ENCODE measurements at places on chromosomes 16 and 17.

DNA sequence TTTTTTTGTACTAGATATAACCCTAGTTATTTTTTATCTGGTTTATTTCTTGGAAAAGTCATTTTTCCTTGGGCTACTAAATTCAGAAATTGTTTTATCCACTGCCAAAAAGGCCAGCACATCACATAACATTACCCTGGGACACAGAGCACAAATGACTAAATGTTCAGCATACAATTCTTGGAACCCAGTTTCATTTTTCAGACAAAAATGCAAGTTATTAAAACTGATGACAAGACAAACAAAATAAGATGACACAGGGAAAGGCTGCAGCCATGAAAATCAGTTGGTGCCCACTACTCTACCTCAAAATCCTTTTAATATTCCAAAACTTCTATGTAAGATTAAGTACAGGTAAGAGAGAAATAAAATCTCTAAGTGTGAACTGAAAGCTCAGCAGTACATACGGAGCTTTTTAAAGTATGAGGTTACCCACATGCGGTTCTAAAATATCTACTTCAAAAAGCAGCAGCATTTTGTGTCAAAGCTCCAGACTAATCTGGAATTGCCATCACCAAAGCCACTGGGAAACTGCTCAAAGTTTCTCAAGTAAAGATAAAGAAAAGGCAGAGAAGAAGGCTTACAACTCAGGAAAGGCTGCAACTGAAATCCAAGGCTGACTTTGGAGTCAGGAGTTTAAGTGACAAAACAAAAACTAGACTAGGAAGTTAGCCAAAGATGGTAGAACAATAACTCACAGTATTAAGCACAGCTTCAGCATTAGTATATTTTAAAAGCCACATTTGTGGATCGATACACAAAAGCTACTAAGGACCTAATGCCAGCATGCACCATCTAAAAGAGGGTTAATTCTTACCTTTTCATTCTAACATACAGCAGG, 41.4 kb downstream of the AP1G1 start:
- no peak for DNase-seq

DNA sequence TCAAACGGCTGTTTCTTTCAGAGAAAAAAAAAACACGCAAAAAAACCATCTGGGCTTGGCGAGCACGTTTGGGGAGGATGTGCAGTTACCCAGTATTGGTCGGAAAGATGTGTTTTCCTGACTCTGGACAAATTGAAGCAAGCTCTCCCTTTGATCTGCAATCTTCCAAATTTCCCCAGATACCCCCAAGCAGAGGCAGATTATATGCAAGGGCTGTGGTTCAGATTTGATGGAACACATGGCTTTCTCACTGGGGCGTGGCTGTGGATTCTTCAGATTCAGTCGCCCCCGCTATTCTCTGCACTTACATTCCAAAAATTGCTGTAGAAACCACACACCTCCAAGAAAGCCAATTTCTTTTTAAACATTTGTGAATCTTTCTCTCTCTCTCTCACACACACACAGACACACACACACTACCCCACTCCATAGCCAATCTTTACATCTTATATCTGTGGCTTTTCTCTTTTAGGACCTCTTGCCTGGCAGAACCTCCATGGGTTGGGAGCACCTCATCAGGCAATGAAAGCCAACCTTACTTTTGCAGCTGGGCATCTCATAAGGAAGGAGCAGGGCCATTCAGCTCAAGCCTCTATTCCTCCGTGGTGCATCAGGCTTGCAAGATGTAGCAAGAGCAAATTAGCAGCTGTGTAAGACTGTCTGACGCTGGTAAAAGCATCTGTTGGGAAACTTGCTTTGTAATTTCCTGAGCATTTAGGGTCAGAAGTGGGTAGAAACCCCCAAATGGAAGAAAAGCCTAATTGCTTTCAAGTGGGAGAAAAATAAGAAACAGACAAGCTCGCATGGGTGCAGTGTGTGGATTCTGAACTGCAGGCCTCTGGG, 103.9 kb upstream of the FAM20A start:
- DNase-seq: no peak

GRCh38 chr16:50539053-50539695, 9.0 kb upstream of the NKD1 start:
- peak; percentile 62 for DNase-seq

DNA sequence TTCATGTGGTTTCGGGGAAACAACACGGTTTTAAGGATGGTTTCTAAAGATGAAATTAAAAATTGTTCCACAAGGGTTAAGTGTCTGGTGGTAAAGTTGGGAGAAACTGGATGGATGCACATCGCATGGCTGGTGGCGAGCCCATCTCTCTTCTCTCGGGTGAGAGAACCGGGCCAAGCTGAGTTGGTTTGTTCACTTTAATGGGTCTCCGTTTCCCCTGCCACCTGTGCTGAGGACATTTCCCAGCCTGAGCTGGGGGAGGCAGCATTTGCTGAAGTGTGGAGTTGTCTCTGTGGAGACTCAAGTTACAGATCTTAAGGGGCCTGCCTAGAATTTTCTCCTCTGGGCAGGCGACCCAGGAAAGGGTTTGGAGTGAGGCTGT, 7.9 kb downstream of the FUS start:
- DNase-seq: no peak

- DNase-seq: no peak
Measured at GRCh38 chr17:28725166-28725659, 820 bp downstream of the TLCD1 start.

DNA sequence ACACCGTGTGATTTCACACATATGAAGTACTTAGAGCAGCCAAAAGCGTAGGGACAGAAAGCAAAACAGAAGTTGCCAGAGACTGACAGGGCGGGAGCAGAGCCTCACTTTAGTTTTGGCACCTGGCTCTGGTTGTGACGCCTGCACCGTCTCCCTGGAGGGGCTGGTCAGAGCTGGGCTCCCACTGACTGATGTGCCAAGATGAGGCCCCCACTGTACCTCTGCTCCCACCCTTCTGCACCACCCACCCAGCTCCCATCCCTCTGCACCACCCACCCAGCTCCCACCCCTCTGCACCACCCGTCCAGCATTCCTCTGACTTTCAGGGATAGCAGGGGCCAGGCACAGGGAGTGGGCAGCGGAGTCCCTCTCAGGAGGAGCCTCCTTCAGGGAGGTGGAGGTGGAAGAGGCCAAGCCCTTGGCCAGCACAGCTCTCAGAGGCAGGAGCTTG, 3.2 kb upstream of the PRSS21 start:
- DNase-seq: peak; percentile 57

DNA sequence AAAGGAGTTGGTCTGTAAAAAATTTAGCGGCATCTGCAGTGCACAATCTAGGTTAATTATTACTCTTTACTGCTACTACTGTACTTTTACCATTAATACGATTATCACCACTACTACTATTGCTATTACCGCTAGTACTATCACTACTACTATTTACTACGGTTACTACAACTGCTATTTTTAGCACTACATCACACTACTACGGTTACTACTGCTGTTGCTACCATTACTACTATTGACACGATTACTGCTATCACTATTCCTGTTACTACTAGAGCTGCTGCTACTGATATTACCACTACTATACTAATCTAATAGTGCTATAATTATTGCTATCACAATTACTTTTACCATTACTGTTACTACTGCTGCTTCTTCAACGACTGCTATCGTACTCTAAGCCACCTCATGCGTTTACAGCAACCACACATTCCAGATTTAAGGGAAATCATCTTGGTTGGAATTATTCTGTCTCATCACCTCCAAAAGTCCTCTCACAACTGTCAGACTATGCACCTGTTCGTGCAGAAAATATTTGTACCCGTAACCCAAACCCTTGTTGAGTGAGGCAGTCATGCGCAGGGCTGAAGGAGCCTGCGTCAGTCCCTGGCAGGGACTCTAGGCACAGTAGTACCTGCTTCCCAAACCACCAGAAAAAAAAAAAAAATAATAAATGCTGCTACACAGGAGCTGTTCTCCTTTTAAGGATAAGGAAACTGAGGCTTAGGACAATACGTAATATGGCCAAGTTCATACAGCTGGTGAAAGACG, 59.5 kb downstream of the MAF start:
- no peak for DNase-seq

DNA sequence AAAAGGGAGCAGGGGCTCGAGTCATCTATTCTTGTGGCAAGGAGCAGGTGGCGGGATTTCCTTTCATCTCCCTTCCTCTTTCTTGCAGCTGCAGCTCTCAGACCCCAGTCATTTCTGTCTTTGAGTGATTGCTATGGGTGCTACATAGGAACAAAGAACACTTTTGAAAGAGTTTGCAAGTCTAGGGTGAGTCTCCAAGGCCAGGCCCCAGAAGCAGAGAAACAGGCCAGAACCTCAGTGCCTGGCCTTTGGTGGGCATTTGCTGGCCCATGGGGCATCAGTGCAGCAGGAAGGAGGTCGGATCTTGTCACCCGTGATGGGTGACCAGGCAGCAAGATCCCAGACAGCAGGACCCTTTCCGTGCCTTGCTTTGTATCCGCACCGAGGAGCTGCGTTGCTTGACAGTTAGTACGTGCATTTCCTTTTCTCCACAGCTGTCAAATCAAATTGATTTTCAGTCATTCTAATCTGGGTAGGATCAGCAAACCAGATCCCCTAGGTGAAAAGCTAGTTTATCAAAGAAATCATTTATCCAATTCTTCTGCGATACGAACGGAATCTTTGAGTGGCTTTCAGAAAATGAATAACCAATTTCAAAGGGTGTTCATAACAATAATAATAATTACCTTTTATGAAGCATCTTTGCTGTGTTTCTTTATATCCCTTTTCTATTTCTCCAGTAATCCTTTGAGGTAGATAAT, 244.6 kb upstream of the MAF start:
- no peak for DNase-seq

GRCh38 chr16:46949241-46949892, 24.1 kb downstream of the DNAJA2 start:
- DNase-seq: no peak

GRCh38 chr17:66695098-66695497, 139.8 kb upstream of the CACNG5 start:
- no peak for DNase-seq

Measured in cardiac septum (tissue), 1 donor.